ENCODE measurements at places on chromosomes 16 and 17.

- no peak for DNase-seq
These were observed 802.5 kb upstream of the EEF2KMT start for GRCh38 chr16:5900046-5900445.

DNA sequence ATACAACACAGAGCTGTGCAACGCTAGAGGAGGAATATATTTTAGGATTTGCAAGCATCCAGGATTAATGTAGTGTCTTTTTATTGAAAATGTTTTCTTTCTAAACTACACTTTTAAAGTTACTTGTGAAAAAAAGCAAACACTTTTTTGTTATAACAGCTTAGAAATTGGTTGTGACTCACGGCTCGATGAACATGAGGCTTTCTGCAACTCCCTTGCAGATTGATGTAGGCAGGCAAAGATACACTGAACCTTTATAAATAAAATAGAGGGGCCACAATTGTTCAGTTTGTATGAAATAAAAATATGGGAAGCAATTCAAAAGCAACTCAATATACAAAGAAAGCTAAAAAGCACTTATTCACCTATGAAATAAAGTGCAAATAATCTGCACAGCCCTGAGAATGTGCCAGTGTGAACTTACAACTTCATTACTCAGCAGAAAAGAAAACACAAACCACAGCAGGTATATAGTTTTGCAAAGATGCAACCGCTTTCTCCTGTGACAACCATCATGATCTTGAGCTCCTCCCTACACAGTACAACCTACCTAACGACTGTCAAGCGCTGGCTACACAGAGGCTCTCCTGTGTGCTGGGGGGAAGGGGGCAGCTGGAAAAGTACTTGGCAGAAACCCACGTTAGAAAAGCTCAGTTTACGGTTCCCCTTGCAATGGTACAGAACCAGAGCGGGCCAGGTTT is 948 bp downstream of the LUC7L start:
- DNase-seq: no peak

DNA sequence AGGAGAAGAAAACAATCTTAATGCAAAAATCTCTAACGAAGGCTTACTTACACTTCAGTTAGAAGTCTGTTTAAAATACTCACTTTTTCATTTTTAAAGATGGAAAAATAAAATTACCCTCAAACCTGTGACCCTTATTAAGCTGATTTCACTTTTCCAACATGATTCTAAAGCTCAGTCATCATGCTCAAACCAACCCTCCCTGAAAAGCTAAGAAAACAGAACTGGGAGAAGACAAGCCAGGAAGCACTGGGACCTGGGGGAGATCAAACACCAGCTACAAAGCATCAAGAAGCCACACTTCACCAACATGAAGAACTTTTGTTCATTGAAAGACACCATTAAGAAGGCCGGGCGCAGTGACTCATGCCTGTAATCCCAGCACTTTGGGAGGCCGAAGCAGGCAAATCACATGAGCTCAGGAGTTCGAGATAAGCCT is 88.8 kb downstream of the LITAF start:
- no peak for DNase-seq

DNA sequence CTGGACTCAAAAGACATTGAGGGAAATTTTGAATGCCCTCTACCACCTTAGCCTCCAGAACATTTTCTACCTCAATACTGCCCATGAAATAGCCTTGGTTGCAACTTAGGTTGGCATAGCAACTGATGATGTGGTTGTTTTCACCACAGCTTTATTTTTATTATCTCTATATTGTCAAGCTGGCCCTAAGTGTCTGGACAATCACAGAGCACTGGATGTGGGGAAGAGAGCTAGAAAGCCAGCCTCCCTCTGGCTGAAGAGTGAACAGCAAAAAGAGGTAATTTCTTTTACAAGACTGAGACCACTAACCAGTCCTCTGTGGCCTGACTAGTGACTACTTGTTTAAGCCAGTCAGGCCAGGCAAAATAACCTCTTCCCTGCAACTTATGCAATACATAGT is 159.6 kb downstream of the HS3ST2 start:
- DNase-seq: no peak

- DNase-seq: peak; percentile 60
These were observed 50.6 kb downstream of the MGAT5B start for GRCh38 chr17:76918811-76919210.

DNA sequence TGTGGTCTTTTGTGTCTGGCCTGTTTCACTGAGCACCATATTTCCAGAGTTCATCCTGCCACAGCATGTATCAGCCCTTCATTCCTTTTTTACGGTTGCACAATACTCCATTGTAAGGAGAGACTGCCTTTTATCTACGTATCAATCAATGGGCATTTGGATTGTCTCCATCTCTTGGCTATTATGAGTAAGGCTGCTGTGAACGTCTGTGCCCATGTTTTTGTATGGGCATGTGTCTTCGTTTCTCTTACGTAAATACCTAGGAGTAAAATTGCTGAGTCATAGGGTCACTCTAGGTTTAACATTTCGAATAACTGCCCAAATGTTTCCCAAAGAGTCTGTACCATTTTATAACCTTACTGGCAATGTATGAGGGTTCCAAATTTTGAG is 202.8 kb upstream of the FOXF1 start:
- no peak for DNase-seq

GRCh38 chr16:81937305-81938038 is 73.8 kb downstream of the SDR42E1 start:
- no peak for DNase-seq

GRCh38 chr17:6576038-6576785 is 19.9 kb upstream of the PITPNM3 start:
- DNase-seq: no peak

- no peak for DNase-seq
These were observed 58.7 kb downstream of the LITAF start for GRCh38 chr16:11528053-11528452.

GRCh38 chr16:86317813-86318650 is 192.3 kb upstream of the FOXF1 start:
- DNase-seq: no peak

GRCh38 chr16:15976225-15976812 is 26.9 kb downstream of the ABCC1 start:
- DNase-seq: no peak

DNA sequence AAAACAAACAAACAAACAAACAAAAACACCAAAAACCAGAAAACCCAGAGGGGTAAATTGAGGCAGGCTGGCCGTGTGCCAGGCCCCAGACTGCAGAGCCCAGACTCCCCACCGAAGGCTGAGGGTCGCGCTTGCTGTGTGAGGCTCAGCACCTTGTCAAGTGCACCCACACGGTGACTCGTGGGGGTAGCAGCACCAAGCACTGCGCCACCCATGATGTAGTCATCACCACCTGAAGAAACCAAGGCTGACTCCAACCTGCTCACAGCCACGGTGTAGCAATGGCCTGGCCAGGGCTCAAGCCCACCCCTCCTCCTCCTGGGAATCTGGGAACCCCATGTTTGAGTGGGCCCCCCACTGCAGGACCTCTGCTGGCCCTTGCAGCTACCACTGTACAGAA is 11.9 kb downstream of the MCRIP1 start:
- DNase-seq: no peak

DNA sequence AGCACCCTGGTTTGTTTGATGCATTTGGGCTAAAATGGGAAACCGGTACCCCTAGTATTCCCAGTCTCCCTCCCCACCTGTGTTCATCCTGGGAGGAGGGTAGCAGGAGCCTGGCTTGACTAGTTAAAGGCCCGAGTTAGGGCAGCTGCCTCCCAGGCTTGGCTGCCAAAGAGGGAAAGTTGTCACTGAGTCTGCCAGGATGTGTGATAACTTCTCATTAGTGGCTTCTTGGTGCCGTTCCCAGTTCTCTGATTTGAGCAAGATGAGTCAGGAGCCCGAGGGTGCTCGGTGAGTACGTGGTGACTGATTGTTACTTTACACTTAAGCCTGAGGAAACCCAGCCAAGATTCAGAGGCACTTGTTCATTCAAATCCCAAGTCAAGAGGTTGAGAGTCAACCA is 2.5 kb downstream of the KRT32 start:
- DNase-seq: peak; percentile 16

DNA sequence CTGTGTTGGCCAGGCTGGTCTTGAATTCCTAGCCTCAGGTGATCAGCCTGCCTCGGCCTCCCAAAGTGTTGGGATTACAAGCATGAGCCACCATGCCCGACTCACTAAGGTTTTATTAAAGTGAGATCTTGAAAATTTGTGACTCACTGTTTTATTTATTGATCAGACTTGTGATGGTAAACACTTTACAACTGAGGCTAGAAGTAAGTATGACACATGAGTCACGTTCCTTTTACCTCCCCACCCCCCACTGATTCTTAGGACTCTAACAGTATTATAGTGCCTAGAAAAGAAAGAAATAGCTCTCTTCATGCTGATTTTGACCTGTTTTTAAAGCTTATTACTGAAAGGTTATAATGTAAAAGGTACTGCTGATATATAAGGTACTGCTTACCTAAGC is 160.6 kb downstream of the TANC2 start:
- DNase-seq: no peak

- no peak for DNase-seq
These were observed 22.8 kb upstream of the NFAT5 start for GRCh38 chr16:69542974-69543373.

DNA sequence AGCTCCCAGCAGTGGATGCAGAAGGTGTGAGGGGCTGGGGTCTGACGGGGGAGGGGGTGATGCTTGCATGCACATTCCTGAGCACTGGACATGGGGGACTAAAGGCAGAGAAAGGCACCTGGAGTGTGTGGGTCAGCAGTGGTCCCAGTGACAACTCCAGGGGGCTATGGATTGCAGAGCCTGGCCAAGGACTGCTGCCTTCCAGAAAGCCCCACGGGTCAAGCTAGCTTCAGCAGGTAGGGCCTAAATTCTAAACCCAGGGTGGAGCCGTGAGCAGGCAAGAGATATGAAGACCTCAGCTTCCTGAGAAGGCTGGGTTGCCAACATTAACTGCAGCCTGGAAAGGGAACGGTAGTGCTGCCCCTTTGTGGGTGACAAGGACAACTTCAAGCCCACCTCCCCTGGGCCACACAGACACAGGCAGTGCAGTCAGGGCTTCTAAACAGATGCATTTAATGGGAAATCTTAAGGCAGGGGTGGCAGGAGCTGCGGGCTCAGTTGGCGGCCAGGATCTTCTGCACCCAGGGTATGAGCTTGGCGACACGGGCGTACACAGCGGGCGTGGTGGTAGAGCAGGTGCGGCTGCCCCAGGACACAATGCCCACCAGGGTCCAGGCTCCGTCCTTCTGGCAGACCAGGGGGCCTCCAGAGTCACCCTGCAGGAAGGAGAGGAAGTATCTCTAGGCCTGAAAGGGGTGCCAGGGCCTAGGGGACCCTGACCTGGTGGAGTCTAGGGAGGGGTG is 3.1 kb downstream of the CTRB2 start:
- no peak for DNase-seq

DNA sequence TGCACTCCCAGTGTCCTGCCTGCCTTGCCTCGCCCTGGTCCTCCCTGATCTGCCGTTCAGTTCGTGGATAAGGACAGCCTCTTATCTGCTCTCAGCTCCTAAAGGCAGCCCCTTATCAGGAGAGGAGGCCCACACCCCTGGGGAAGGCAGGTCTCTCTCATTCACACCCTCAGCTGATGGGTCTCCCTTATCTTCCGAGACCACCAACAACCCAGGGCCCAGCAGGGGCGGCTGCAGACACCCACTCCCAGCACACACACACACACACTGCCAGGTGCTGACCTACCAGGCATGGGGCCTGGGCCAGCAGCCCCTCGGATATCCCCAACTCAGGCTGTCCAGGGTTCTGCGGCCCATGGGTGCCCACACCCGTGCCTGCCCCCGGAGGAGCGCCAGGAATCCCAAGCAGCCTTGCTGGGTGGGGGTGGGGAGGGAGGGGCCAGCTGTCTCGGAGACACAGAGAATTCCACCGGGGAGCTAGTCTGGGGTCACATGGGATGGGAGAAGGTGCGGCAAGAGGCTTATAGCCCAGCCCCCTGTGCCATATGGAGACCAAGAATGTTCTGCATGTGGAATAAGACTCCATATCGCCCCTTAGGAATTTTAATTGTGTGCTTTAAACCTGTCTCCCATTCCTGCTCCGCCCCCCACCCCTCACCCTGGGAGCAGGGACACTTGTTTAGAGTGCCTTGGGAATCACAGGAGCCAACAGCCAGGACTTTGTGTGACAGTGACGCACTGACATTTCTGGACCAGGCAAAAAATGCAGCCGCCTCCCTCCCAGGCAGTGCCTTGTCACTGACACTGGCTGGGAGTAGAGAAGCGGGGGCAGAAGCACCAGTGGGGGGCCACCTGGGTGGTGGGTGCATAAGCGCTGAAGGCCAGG is 41.9 kb upstream of the EMP2 start:
- no peak for DNase-seq

DNA sequence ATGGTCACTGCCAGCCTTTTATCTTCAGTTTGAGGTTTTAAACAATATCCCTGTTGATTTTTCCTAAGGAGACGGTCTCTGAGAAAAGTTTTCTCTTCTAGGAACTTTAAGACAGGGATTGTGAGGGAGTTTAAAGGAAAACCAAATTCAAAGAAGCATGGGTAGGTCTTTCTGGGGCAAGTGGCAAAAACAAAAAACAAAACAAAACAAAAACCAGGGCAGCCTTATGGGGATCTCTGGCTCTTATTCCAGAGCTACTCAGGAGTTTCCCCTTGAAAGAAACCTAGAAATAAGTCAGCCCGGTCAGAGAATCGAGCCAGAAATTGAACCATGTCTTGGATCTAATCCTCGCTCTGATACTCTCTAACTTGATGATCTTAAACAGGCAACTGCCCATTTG is 424.5 kb downstream of the GRIN2A start:
- no peak for DNase-seq

GRCh38 chr16:82949016-82949415 is 322.2 kb downstream of the CDH13 start:
- DNase-seq: no peak

DNA sequence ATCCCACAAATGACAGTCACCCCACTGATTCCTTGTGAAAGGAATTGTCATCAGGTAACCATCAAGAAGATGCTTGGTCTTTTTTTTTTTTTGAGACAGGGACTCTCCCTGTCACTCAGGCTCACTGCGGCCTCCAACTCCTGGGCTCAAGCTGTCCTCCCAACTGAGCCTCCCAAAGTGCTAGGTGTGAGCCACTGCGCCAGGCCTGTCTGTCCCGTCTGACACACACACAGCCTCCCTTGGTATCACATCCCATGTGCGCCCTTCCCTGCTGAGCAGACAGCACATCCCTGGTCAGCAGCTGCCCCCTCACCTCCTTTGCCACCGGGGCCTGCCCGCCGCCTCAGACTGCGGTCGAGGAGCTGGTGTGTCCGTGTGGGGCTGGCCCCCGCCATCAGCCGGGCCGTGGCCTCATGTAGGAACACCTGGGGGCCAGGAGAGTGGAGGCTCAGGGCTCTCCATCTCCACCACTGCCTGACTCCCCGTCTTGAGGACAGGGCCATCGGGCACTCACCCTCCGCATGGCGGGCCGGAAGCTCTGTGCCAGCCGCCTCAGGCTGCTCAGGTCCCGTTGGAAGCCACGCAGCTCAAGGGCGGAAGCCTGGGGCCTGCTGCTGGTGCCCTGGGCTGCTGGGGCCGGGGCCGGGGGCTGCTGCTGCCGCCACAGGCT is 23.6 kb downstream of the SREBF1 start:
- DNase-seq: no peak

GRCh38 chr16:79400462-79401149 is 199.9 kb downstream of the MAF start:
- no peak for DNase-seq

Data from head of caudate nucleus (tissue), 42 donors.